ENCODE measurements at places on chromosomes 5 and 9.

- DNase-seq = no peak
These were observed 124.5 kb downstream of the GDNF start for GRCh38 chr5:37715361-37715760.

DNA sequence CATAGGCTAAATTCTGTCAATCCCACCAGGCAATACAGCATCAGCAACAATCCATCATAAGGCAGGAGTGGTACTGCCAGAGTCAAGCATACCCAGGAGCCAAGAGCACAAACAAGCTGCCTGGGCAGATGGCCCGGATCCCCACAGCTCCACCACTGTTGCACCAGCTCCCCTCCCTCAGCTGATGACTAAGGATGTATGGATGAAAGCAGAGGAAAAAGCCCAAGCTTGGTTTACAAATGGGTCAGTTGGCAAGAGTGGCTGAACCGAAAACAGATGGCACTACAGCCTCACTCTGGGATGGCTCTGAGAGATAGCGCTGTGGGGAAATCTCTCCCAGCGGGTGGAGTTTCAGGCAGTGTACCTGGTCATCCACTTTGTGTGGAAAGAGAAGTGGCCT, 29.4 kb downstream of the DROSHA start:
- DNase-seq = no peak

GRCh38 chr5:16864631-16865131, 71.4 kb downstream of the MYO10 start:
- DNase-seq = no peak

DNA sequence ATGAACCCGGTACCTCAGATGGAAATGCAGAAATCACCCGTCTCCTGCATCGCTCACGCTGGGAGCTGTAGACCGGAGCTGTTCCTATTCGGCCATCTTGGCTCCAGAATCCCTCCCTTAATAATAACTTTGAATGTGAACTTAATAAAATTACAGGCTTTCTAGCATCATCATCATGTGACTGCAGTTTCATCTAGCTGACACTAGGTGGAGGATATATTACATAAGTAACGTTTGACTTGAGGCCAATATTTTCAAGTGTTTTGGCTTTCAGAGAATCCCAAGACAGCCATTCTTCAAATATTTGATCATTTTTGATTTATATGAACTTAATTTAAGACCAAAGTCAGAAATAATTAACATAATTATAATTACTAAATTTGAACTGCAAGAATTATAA, 474.9 kb upstream of the CDH10 start:
- DNase-seq = no peak

DNA sequence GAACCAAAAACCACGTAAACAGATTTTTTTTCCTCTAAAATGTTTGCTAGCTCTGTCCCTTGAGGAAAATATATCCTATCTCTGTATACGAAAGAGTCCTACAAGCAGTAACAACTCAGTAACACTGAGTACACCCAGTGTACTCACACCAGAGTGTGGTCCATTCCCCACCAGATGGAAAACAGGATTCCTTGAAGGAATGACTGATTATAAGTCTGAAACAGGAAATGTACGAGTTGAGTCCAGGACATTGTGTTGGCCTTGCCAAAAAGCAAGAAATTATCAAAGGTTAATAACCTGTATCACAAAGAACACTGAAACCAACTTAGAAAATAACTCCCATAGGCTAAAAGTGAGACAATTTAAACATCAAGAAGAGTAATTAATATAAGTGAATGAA, 20.4 kb downstream of the GOLPH3 start:
- no peak for DNase-seq

DNA sequence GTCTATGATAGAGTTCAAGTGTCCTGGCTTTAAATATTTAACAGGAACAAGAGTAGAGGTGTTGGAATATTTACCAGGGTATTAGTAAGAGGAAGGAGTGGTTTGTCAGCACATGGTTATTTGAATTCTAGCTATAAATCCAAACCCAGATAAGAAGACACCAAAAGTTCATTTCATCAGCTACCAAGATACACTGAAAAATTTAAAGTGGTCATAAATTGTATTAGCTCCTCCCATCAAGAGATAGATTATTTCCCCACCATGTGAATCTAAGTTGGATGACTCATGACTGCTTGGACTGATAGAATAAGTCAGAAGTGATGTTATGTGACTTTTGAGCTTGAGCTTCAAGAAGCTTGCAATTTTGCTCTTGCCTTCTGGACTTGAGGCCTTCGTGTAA, 72.1 kb upstream of the GRAMD2B start:
- no peak for DNase-seq

GRCh38 chr5:103442750-103443149, 119.8 kb downstream of the NUDT12 start:
- no peak for DNase-seq

DNA sequence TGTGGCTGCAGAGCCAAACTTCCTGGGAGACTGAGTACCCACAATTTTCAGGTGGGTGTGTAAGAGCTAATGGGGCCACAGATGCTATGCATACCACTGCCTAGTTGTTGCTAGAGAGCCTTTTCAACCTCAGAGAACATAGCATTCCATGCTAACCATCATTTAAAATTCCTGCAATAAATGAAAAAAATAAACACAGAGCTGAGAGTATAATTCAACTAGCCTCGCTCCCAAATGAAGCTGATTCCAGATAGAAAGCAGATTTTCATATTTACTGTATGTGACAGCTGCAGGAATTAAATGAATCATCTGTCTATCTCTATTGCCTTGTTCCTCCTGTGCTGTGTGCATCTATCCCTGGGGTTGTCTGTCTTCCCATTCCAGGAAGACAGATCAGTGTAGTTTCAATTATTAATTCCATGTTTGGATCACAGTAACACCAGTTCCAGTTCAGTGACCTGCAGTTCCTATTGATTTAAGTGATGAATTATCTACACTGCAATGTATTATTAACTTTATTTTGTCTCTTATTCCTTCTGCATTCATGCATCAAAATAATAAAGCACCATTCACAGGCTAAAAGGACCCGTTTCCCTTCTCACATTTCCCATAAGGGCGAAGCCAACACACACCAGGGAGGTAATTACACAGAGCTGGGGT, 324.5 kb downstream of the SLIT3 start:
- DNase-seq = no peak

GRCh38 chr9:8693464-8693863, 893.9 kb upstream of the DMAC1 start:
- DNase-seq = no peak

All from DMS 273 treated with DMSO at 0.1 percent for 48 hours (cell line).